ENCODE measurements at places on chromosomes 2 and 18.

GRCh38 chr2:147181351-147182029, 663.3 kb upstream of the ACVR2A start:
- no peak for DNase-seq

DNA sequence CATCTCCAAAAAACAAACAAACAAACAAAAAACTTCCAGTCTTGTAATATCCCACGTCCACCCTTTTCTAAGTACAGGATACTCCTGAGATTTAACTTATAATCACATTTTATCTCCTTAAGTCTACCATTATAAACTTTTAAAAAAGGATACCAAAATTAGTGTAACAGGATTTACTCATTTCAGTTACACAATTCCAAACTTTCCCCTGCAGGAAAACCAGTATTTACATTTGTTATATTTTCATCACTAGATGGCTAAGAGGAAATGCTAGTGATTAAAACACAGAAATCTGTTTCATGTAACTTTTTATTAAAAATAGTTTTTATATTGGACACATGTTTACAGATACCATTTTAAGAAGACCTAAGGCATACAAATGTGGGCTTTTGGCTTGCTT, 27.5 kb downstream of the CFAP36 start:
- DNase-seq: no peak

DNA sequence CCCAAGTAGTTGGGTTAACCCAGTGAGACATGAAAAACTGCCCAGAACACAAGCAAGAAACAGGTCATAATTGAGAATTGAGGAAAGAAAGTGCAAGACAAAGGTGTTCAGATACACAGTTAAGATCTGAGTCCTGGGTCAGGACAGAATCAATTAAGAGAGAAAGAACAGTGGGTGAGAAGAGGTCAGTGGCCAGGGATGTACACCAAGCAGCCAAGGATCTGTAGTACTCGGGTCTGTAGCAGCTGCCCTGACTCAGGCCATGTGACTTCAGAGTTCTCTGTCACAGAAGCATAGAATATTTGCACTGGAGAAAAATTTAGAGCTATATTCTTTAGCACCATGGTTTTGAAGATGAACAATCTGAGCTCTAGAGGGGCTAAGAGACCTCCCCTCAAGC, 141.6 kb downstream of the SLC8A1 start:
- DNase-seq: no peak

- DNase-seq: no peak
Measured at GRCh38 chr18:35241448-35241804, 592 bp downstream of the ZNF397 start.

DNA sequence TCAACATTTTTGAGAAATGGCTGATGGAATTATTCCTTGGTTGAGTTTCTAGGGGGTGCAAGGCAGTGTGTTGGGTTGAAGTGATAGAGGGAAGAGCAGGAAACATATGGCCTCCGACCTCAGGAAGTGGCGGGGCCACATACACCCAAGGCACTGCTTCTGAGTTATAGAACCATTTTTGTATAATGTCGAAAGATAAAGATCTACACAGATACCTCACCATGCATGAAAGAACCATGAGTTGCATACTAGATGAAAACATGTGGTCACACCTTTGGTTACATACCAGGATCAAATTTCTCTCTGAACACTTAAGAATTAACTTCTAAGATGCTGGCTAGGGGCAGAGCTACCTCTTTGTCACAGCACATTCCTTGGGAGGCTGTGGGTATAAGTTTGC, 23.2 kb downstream of the LAMA3 start:
- no peak for DNase-seq

GRCh38 chr2:65357095-65357958, 75.1 kb downstream of the SPRED2 start:
- no peak for DNase-seq

- no peak for DNase-seq
Measured at GRCh38 chr2:233851169-233851568, 3.2 kb downstream of the HJURP start.

- DNase-seq: peak; percentile 39
Measured at GRCh38 chr2:12433626-12433990, 283.1 kb upstream of the TRIB2 start.

DNA sequence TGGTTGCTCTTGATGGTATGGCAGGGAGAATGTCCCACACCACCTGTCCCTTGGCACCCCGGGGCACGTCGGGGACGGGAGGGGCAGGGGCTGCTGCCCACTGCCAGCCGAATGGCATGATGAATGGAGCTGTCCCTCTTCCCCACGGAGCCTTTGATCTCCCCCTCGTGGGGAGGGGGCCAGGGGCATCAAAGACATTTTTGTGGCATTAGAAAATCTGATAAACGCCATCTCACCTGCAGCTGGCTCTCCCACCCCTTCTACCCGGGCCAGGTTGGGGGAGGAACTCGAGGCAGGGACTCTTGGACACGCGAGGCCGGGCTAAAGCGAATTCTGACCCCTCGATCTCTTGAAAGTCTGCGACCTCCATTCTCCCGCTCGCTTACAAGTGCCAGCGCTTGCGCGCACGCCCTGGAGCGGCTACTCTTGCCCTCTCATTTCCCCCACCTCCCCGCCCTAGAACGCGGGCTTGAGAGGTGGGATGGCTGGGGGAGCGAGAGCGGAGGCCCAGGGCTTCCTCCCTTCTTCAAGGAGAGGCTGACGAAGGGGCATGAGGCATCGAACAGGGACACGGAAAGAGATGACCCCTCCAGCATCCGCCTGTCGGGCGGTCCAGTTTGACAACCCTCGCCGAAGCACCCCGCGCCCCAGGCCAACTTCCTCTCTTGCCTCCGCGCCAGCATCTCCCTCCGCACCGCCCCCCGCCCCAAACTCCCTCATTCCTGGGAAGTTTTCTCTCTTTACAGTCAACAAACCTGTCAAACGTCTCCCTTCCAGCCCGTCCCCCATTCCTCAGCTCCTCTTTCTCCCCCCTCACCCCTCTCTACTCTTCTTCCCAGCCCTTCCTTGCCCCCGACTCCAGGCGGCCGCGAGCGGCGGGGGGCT, 692 bp upstream of the WNT6 start:
- no peak for DNase-seq

- DNase-seq: no peak
Measured at GRCh38 chr2:240293557-240294461, 141.7 kb upstream of the GPC1 start.

GRCh38 chr2:121890041-121890440, 134.6 kb downstream of the TSN start:
- DNase-seq: no peak

DNA sequence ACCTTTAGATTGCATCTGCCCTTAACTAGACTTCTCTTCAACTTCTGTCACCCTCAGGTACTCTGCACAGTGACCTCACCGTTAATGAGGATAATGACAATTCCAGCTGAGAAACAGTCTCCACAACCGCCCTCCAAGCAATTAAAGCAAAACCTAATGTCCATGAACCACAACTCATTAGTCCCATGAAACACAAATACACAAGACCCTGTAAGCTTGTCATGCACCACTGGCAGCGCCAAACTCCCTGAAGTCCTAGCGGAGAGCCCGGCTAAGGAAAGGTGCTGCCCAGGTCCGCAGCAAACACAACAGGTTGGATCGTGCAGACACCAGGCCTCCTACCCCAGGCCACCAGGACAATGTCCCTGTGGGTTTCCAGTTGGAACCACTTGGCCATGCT, 7.4 kb downstream of the SMAD7 start:
- DNase-seq: no peak

- peak; percentile 39 for DNase-seq
Measured at GRCh38 chr2:158464426-158465281, 7.9 kb downstream of the PKP4 start.

DNA sequence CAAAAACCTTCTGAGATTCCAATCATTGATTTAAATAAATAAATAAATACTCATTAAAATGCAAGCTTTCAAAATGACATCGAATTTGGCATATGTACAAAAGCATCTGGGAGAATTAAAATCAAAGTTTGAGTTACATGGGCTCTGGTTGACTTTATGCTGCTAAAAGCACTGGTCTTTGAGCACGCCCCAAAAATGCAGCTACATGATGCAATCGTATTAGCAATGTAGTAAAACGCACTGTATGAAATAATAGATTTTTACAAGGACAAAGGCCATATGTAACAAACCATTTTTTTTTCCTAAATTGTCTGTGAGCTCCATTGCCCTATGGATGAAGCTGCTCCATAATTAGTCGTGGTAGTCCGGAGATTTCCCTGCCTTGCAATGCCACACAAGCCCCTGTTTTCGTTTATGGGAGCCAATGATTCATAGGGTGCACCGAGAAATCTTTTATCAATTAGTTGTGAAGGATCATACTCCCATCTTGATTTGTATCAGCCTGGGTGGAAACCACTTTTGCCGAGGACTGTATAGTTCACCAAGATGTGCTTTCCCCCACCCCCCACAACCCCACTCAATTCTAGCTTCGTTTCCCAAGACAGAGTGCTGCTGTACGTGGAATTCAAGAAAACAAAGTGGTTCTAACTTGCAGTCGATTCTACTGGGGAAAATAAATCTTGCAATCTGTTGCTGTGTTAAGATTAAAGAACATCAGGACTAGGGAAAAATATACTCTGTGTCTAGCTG, 268.4 kb downstream of the IRS1 start:
- no peak for DNase-seq

All from SK-MEL-5 (cell line).